ENCODE measurements at places on chromosomes 4 and X.

DNA sequence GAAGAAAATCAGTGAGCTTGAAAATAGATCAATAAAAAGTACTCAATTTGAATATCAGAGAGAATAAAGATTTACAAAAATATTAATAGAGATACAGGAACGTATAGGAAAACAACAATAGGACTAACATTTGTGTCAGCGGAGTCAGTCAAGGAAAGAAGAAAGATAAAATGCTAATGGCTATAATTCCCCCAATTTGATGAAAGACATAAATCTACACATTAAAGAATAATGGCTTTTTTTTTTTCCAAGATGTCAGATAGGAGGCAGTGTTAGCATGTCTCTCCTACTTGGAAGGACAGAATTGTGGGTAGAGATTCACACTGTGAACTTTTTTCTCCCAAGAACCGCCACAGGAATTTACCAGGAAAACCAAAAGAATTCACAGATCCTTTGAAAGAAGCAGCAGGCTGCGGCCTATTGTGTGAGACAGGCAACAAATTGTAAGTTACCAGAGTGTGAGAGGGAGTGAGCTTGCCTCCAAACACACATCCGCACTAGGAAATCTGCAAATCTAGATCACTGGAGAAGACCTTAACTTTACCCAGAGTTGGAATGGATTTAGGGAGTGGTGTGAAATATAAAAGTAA lies 249.9 kb downstream of the PRDM5 start:
- DNase-seq, result no peak

DNA sequence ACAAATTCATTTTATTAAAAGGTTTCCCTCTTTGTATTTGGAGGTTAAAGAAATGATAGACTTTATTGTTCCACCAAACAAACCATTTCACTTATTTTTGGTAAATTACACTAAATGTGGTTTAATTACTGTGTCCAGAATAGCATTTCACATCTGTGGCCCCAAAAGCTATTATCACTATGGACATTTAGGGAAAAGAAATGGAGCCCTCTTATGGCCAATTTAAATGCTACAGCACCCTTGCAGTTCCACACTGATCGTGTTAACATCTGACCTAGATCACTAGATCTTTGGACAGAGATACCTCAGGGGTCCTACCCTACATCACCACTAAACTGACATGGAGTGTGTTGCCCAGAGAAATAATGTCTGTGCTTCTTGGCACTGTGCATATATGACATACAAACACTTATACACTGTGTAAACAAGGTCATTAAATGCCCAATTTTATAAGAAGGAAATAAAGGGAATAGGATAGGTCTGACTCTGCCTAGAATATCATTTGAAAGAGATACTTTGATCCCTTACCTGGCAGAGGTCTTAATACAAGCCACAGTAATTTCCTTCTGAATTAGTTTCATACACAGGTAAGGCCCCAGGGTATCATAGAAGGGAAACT lies 163.9 kb downstream of the KDR start:
- no peak for DNase-seq

- no peak for DNase-seq
These were observed 166.7 kb upstream of the RPS6KA3 start for GRCh38 chrX:20433388-20433775.

DNA sequence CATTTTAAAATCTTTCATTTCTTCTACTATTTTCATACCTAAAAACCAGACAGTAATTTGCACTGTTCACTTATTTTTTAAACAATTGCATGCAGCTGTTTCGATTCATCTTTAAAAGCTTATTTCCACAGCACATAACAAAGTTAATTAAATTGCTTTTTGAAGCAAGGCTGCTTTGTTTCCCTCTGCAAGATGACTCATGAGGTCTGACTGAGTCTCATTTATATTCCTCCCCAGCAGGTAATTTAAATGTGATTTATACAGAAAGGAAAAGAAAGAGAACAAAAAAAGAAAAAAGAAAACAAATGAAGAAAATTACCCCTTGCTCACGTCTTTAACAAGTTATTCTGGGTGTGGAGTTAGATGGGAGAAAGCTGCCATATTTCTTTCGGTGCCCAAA lies 22.8 kb downstream of the VMA21 start:
- DNase-seq, result no peak

DNA sequence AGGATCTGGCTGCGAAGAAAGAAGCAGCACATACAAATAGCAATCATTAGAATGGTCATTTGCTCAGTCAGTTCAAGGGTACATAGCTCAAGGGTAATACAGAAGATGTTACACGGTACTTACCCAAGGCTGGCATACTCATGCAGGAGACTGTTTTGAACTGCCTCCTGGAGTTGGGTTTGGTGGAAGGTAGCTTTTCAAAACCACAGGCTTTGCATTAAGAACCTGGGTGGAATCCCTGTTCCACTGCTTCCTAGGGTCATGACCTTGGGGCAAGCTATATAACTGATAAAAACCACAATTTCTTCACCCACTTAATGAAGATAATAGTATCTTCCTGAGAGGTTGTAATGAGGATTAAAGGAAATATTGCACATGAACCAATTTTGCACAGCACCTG lies 36.5 kb downstream of the TBC1D9 start:
- no peak for DNase-seq

DNA sequence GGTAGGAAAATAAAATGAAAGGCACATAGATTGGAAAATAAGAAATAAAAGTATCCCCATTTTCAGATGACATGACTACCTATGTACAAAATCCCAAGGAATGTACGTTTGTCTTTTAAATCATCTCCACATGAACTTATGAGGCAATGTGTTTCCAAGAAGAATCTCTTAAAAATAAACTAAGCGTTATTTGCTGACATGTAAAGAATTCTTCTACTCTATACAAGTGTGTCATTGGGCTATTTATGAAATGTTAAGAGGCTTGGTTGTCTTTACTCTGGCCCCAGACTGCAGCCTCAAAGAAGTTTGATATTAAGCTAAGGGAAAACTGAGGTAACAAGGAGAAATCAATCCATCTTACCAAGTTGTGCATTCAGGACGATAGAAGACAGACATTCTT lies 17.1 kb downstream of the BEX3 start:
- DNase-seq, result no peak

All from H54 (cell line).